Stomach (tissue), 19 donors: ENCODE measurements at places on chromosomes 12 and 14. TPM values are rescaled to one million over a fixed set of nuclear protein-coding genes. Genes with fewer than 3 reads are reported as not detected.

The PLEKHD1 gene
- total RNA-seq, result not detected

The CFAP54 gene
- 3.5 TPM for total RNA-seq

The FSCB gene
- total RNA-seq, result 0.18 TPM

The SRRM4 gene
- 0.18 TPM for total RNA-seq

DNA sequence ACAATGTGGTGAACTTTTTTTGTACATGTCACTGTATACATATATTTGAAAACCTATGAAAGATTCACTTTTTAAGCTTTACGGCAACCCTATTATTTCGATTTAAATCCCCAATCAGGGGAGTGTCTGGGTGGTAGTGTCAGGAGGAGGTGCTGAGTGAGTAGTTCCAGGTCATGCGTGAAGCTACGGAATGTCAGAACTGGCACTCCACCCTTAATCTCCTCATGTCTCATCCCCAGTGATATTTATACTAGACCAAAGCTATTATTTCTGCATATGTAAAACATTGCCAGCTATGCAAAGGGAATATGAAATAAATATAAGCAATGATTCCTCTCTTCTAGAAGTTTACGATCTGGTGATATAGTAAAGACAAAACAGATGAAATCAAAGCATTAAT lies 12.3 kb downstream of the NR1H4 start:
- no peak overlapping the region for H3K27ac ChIP-seq
- peaks cover 30% of the 10 kb centered on the region for H3K4me1 ChIP-seq
- H3K27me3 ChIP-seq, result no peaks in the 10 kb centered on the region
- no peaks in the 10 kb centered on the region for H3K36me3 ChIP-seq
- no peak for DNase-seq

GRCh38 chr12:131054345-131055092 lies 100.8 kb downstream of the ADGRD1 start:
- H3K27me3 ChIP-seq, result no peaks in the 10 kb centered on the region
- H3K36me3 ChIP-seq, result no peaks in the 10 kb centered on the region
- DNase-seq, result no peak
- no peak overlapping the region for H3K27ac ChIP-seq

- H3K4me1 ChIP-seq, result peaks cover 11% of the 10 kb centered on the region
- no peak overlapping the region for H3K4me3 ChIP-seq
- no peaks in the 10 kb centered on the region for H3K36me3 ChIP-seq
- H3K27ac ChIP-seq, result no peak overlapping the region
- H3K27me3 ChIP-seq, result no peaks in the 10 kb centered on the region
These were observed 214.1 kb upstream of the PLEKHG7 start for GRCh38 chr12:92488735-92489134.

DNA sequence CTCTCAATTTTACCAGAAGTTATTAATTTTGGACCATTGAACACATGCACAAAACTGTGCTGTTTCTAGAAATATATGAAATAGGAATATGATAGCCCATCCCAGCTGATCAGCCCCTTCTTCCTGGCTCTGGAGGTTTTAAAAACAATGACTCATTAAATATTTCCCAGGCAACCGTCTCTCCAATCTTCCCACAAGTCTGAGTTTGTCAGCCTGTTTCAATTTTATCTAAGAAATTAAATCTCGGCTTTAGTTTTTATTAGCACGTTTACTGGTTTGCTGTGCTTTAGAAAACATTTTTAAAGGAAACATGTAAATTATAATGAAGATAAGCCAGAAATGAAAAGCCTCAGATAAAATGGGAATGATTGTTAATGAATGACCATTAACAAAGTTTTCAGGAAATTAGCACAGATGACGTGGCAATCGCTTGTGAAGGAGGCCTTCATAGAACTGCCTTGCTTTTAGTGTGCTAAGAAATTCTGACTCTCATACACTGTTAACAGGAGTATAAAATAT lies 89.3 kb upstream of the RAP1B start:
- H3K36me3 ChIP-seq, result no peaks in the 10 kb centered on the region
- DNase-seq, result no peak
- H3K4me1 ChIP-seq, result no peaks in the 10 kb centered on the region
- H3K27me3 ChIP-seq, result no peaks in the 10 kb centered on the region
- no peak overlapping the region for H3K4me3 ChIP-seq

- no peaks in the 10 kb centered on the region for H3K4me1 ChIP-seq
- no peak overlapping the region for H3K27ac ChIP-seq
- H3K27me3 ChIP-seq, result no peaks in the 10 kb centered on the region
- no peaks in the 10 kb centered on the region for H3K36me3 ChIP-seq
These were observed 54.3 kb downstream of the PLCZ1 start for GRCh38 chr12:18683327-18684013.

- H3K4me3 ChIP-seq, result no peak overlapping the region
- H3K36me3 ChIP-seq, result no peaks in the 10 kb centered on the region
- H3K4me1 ChIP-seq, result peaks cover 35% of the 10 kb centered on the region
- no peaks in the 10 kb centered on the region for H3K27me3 ChIP-seq
- H3K27ac ChIP-seq, result no peak overlapping the region
These were observed 2.8 kb upstream of the LTBP2 start for GRCh38 chr14:74614508-74615495.

- H3K4me3 ChIP-seq, result no peak overlapping the region
- H3K36me3 ChIP-seq, result no peaks in the 10 kb centered on the region
- H3K4me1 ChIP-seq, result no peaks in the 10 kb centered on the region
- H3K27ac ChIP-seq, result no peak overlapping the region
These were observed 15.9 kb downstream of the HHIPL1 start for GRCh38 chr14:99660794-99661193.

DNA sequence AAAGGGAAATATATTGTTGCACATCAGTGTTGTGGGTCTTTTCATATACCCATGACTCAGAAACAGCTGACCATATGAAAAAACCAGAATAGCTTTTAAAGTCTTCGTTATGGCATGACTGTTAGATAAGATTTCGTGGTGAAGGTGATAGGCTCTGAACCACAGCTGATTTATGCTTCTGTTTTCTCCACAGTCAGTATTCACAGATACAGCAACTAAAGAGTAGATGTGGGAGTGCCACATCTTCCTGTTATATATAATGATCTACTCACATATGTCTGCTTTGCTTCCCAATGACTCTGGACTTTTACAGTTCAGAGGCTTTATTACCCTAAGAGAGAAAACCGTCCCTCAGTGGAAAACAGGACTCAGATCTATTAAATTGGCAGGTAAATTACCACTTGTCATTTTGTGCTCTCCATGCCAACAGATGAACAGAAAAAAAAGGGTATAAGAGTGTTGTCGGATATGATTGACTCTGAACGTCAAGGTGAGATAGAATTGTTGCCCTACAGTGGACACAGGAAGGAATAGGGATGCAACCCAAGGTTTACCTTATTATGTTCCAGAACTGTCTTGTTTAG lies 1037.1 kb downstream of the GALC start:
- H3K36me3 ChIP-seq, result no peaks in the 10 kb centered on the region
- H3K4me3 ChIP-seq, result no peak overlapping the region
- DNase-seq, result no peak
- H3K27me3 ChIP-seq, result no peaks in the 10 kb centered on the region
- no peak overlapping the region for H3K27ac ChIP-seq
- H3K4me1 ChIP-seq, result no peaks in the 10 kb centered on the region

GRCh38 chr14:24927809-24928208 lies 122.1 kb downstream of the STXBP6 start:
- H3K27ac ChIP-seq, result no peak overlapping the region
- no peak for DNase-seq
- H3K36me3 ChIP-seq, result no peaks in the 10 kb centered on the region
- peaks cover 24% of the 10 kb centered on the region for H3K4me1 ChIP-seq

GRCh38 chr14:70265422-70265821 lies 76.7 kb upstream of the SLC8A3 start:
- H3K36me3 ChIP-seq, result no peaks in the 10 kb centered on the region
- DNase-seq, result peak; percentile 46
- no peaks in the 10 kb centered on the region for H3K27me3 ChIP-seq
- H3K4me1 ChIP-seq, result no peaks in the 10 kb centered on the region

GRCh38 chr12:127170226-127171180 lies 1096.5 kb upstream of the TMEM132C start:
- no peak overlapping the region for H3K4me3 ChIP-seq
- no peaks in the 10 kb centered on the region for H3K36me3 ChIP-seq
- no peak overlapping the region for H3K27ac ChIP-seq
- no peaks in the 10 kb centered on the region for H3K27me3 ChIP-seq

DNA sequence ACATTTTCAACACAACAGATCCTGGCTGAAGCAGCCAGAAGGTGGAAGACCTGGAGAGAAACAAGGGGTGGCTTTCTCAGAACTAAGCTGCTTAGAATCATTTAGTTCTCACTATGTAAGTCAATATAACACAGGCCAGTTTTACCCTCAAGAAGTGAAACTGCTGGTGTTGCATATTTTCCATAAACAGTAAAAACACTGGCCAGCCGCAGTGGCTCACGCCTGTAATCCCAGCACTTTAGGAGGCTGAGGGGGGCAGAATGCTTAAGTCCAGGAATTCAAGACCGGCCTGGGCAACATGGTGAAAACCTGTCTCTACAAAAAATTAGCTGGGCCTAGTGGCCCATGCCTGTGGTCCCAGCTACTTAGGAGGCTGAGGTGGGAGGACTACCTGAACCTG lies 11.6 kb downstream of the STX2 start:
- H3K4me3 ChIP-seq, result no peak overlapping the region
- H3K27me3 ChIP-seq, result no peaks in the 10 kb centered on the region
- H3K27ac ChIP-seq, result peak overlapping the region; percentile 70
- DNase-seq, result peak; percentile 41
- peaks cover 23% of the 10 kb centered on the region for H3K36me3 ChIP-seq
- peaks cover 5% of the 10 kb centered on the region for H3K4me1 ChIP-seq

GRCh38 chr12:27966870-27967269 lies 5.7 kb downstream of the PTHLH start:
- H3K4me1 ChIP-seq, result peaks cover 41% of the 10 kb centered on the region
- no peak for DNase-seq
- no peak overlapping the region for H3K27ac ChIP-seq
- no peak overlapping the region for H3K4me3 ChIP-seq
- no peaks in the 10 kb centered on the region for H3K36me3 ChIP-seq

DNA sequence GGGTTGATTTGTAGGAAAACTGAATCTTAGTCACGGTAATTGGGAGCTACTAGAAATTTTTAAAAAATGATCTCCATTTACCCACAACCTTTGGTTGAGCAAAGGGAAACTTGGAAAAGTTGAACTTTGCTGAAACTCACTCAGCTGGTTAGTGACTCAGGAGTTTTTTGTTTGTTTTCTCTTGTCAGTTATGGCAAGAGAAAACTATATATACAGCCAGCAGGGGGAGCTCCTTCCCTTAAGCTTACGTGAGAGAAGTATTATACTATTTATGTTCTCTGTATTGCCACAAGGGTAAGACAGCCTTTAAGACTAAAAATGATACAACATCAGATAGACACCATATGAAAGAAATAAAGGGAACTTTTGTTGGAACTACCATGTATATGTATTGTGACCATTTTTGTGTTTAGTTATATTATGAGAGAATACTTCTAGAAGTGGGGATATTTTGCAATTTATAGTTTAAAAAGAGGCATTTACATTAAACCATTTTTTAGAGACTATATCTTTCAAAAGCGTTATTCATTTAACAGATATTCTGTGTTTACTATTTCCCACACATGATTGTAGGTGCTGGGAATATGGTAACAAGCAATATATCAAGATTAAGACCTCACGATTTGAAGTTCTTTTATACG lies 28.1 kb upstream of the TBC1D30 start:
- no peaks in the 10 kb centered on the region for H3K4me1 ChIP-seq
- H3K27me3 ChIP-seq, result no peaks in the 10 kb centered on the region
- no peaks in the 10 kb centered on the region for H3K36me3 ChIP-seq
- no peak overlapping the region for H3K4me3 ChIP-seq
- peak overlapping the region; percentile 34 for H3K27ac ChIP-seq
